HCT116 (cell line): ENCODE measurements at places on chromosomes 12 and 14. TPM values are rescaled to one million over a fixed set of nuclear protein-coding genes. Genes with fewer than 3 reads are reported as not detected.

DNA sequence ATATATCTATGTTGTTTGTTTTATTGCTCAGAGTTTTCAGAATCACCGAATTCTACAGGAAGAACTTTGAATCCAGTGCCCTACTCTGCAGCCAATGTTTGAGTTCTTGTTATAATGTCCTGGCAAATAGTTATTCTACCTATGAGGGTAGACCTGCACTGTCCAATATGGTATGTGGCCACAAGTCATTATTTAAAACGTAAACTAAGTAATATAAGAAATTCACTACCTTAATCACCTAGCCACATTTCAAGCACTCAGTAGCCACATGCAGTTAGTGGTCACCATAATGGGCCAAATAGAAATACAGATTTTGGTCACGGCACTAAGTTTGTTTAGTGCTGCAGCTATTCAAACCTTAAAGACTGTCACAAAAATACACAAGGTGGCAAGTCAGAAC is 26.4 kb downstream of the GNPTAB start:
- no peaks in the 10 kb centered on the region for H3K27me3 ChIP-seq
- no peak overlapping the region for H3K4me3 ChIP-seq
- H3K36me3 ChIP-seq: no peaks in the 10 kb centered on the region
- H3K27ac ChIP-seq: no peak overlapping the region
- H3K4me1 ChIP-seq: no peaks in the 10 kb centered on the region

The B4GALNT3 gene
- 18.2 TPM for total RNA-seq

The ST8SIA1 gene
- total RNA-seq: not detected

GRCh38 chr14:61147831-61148549 is 133.1 kb downstream of the TMEM30B start:
- peaks cover 16% of the 10 kb centered on the region for H3K4me1 ChIP-seq
- H3K4me3 ChIP-seq: no peak overlapping the region
- peak overlapping the region; percentile 54 for H3K27ac ChIP-seq
- H3K27me3 ChIP-seq: no peaks in the 10 kb centered on the region
- DNase-seq: peak; percentile 89
